ENCODE measurements at places on chromosomes 7 and 10.

- peak; percentile 19 for DNase-seq
These were observed 59.0 kb downstream of the VSTM4 start for GRCh38 chr10:49056356-49056755.

DNA sequence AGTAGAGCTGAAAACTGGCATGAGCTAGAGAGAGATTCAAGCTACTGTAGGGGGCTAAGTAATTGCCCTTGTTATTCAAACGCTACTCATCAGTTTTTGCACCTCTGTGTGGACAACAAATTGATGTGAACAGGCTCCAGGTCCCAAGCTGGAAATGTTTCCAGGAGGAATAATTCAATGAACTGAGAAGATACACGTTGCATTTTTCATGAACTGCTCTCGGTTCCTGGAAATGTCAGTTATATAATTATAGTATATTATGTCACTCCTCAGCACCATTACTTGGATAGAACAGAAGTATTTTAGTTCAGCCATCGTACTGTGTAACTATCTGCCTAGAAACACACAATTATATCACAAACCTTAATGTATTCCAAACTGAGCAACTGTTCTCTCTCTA is 65.9 kb upstream of the A1CF start:
- DNase-seq, result no peak

DNA sequence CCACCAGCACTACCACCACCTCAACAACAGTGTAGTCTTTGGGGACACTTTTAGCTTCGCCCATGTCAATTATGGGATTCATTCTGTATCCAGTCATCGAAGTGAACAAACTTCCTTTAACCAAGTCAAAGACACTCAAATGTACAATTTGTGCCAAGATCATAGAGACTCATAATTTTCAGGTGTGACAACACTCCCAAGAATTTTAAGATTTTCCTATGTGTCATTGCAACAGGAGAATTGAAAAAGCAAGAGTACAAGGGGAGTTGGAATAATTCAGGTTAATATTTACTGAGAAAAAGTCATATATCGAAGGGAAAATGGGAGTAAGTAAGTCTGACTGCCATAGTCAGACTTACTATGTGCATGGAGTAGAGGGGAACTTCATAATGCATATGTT is 26.2 kb downstream of the PON1 start:
- DNase-seq, result no peak

DNA sequence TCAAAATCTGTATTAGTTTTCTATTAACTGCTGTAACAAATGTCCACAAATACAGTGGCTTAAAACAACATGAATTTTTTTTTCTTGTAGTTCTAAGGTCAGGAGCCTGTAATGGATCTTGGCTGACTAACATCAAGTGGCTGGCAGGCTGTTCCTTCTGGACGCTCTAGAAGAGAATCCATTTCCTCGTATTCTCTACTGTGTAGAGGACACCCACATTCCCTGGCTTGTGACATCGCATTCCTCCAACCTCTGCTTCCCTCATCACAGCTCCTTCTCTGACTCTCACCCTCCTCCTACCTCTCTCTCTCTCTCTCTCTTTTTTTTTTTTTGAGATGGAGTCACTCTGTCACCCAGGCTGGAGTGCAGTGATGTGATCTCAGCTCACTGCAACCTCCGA is 4.8 kb upstream of the CALHM1 start:
- DNase-seq, result no peak

DNA sequence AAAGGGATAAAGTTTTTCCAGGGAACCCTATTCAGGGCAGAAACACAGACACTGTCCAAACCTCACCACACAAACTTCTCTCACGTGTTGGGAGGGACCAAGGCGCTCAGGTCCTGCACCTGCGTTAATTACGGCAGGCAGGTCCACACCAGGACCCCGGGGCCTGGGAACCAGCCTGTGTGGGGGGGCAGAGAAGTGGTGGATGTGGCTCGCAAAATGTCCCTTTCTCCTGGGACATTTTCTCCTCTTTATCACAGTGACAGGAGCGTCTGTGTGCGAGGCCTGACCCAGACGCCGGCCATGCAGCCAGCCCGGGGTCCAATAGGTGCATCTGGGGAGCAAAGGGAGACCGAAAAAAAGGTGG is 73.4 kb upstream of the ZNF722 start:
- DNase-seq, result no peak

- DNase-seq, result no peak
These were observed 28.4 kb downstream of the GLI3 start for GRCh38 chr7:42208572-42208971.
